ENCODE measurements at places on chromosomes 1 and 21. TPM values are rescaled to one million over a fixed set of nuclear protein-coding genes. Genes with fewer than 3 reads are reported as not detected.

- DNase-seq, result no peak
Measured at GRCh38 chr1:59071289-59071688, 225.6 kb upstream of the FGGY start.

- DNase-seq, result peak; percentile 94
Measured at GRCh38 chr1:9593492-9594465, 5.1 kb downstream of the TMEM201 start.

DNA sequence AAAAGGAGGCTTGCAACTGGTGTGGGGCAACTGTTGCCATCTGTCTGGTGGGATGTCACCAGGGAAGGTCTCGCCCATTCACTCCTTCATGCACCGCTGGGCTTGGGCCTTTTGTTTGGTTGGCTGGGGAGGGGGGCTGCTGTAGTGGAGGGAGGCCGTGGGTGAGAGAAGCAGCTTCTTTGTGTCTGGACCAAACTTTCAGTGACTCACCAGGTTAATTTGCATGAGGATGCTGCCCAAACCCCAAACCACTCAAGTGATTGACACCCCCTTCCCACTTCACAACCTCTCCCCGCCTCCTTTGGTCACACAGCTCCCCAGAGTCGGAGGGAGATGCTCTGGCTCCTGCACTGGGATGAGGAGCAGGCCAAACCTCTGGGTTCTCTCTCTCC, 19.7 kb downstream of the BTG2 start:
- no peak for DNase-seq

- no peak for DNase-seq
Measured at GRCh38 chr1:176926330-176927086, 238.0 kb downstream of the ASTN1 start.

Gene TRIM67
- total RNA-seq, result not detected

Gene CD101
- 0.92 TPM for total RNA-seq

Measured in cardiac muscle cell (in vitro differentiated cells and primary cell).